ENCODE measurements at places on chromosomes 3 and 15.

GRCh38 chr3:99825004-99825640, 7.5 kb downstream of the CMSS1 start:
- H3K4me1 ChIP-seq, result peaks cover 19% of the 10 kb centered on the region
- peaks cover 6% of the 10 kb centered on the region for H3K36me3 ChIP-seq
- no peaks in the 10 kb centered on the region for H3K27me3 ChIP-seq
- no peak overlapping the region for H3K4me3 ChIP-seq
- H3K27ac ChIP-seq, result no peak overlapping the region
- no peak for DNase-seq

DNA sequence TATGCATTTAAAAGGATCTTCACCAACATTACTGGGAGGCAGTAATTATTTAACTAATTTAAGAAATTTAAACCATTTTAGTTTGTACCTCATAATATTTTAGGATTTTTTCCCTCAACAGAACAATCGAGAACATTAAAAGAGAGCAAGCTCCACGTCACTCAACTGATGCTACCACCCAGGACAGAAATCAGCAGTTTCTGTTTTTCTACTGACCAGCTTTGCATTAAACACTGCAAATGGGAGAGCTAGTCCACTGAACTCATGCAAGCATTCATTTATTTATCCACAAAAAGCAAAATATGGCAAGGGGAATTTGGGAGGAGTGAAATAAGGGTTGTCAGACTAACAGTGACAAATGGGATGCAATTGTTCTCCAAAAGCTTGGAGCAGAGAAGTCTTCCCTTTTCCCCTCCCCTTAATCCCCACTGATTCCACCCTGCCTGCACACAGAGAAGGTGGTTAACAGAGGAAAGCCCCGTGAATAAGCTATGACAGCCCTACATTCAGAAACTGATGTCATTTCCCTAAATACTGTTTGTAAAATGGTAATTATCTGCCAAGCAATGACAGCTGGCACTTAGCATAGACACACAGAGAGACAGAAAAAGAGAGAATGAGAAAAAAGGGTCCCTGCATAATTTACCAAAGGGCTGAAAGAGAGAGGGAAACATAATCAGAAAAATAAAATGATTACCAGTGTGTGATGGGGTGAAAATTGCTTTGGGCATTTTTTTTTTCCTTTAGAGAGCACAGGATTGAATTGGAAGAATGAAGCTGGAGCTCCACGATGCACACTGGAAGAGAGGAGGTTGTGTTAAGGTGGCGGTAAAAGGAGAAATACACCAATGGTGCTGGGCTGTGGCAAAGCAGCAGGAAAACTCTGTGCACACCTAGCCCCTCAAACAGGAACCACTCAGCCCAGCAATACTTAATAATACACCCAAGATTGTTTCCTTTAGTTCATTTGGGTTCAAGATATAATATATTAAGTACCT, 777.4 kb downstream of the TUSC7 start:
- H3K4me3 ChIP-seq, result no peak overlapping the region
- no peak overlapping the region for H3K27ac ChIP-seq
- H3K36me3 ChIP-seq, result no peaks in the 10 kb centered on the region
- H3K4me1 ChIP-seq, result no peaks in the 10 kb centered on the region
- no peak for DNase-seq

- H3K27ac ChIP-seq, result no peak overlapping the region
- H3K4me1 ChIP-seq, result peaks cover 10% of the 10 kb centered on the region
- DNase-seq, result no peak
- no peaks in the 10 kb centered on the region for H3K36me3 ChIP-seq
- no peak overlapping the region for H3K4me3 ChIP-seq
- H3K27me3 ChIP-seq, result peaks cover 4% of the 10 kb centered on the region
Observed at GRCh38 chr3:13143381-13144004, 70.3 kb upstream of the IQSEC1 start.

DNA sequence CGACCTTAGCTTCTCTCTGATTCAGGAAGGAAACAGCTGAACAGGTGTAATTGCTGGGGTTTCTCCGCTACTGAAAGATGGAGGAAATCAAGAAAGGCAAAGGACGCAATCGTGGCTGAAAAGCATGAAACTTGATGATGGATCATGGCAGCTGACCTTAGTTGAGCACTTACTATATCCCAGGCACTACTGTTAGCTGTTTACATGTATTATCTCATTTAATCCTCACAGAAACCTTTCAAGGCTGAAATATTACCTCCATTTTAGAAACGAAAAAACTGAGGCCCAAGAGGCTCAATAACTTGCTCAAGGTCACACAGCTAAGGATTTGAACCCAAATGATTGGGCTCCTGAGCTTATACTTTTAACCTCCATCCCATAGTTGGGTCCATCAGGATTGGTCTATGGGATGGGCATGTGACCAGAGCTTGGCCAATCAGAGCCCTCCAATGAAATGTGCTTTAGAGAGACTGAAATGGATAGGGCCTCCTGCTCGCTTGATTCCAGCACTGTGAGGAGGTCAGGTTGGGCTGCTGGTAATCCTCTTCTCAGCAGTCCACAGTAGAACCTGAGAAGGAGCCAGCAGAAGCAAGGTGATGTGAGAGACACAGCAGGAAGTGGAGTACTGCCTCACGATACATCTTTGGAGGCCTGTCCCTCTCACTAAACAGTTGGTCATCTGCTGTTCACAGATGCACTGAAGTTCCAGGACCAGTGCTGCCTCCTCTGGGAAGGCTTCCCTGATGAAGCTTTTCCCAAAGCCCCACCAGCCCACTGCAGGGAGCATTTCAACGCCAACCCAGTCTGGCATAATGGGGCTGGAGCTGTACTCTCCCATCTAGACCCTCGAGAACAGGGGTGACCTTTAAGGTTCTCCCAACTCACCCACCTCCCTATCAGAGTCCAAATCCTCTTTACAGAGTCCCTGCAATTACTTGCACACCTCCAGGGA, 10.4 kb downstream of the CLN6 start:
- H3K36me3 ChIP-seq, result peaks cover 24% of the 10 kb centered on the region
- no peak overlapping the region for H3K27ac ChIP-seq
- H3K27me3 ChIP-seq, result no peaks in the 10 kb centered on the region
- H3K4me1 ChIP-seq, result peaks cover 4% of the 10 kb centered on the region
- H3K4me3 ChIP-seq, result no peak overlapping the region
- no peak for DNase-seq

DNA sequence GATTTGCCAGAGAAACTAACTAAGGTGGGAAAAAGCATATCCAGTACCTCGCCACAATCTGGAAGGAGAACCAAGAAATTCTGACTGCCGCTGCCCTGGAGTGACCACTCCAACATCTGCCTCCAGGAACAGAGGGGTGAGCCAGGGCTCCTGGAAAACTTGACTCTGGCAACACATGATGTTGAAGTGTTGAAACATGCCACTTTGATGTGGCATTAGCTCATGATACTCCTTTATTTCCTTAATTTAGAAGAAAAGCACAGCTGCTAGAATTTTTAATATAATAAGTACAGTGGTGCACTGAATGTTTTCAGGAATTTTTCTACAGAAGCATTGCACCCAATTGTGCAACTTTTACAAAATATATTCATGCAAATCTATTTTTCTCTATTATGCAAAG, 109.9 kb upstream of the BCL6 start:
- H3K4me3 ChIP-seq, result no peak overlapping the region
- no peaks in the 10 kb centered on the region for H3K4me1 ChIP-seq
- H3K36me3 ChIP-seq, result peaks cover 6% of the 10 kb centered on the region
- H3K27me3 ChIP-seq, result no peaks in the 10 kb centered on the region
- DNase-seq, result no peak

DNA sequence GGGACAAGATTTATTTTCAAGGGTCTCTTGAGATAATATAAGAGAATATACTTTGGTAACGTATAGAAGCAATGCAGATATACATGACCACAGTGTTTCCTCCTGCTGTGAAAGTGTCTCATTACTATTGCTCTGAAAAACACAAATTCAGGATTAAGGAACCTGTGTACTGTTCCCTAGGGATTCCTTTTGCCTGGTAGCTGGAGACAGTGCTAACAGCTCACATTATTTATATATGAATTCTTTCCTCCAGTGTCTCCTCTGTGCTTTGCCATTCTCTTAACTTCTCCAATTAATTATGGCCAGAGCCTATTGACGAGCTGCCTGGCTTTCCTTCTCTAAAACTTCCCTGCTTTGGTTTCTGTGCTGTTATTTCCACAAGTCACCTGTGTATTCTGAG, 235.4 kb downstream of the OTOL1 start:
- H3K27me3 ChIP-seq, result no peaks in the 10 kb centered on the region
- H3K27ac ChIP-seq, result no peak overlapping the region
- H3K36me3 ChIP-seq, result no peaks in the 10 kb centered on the region
- DNase-seq, result no peak
- H3K4me1 ChIP-seq, result no peaks in the 10 kb centered on the region
- H3K4me3 ChIP-seq, result no peak overlapping the region

GRCh38 chr15:79957741-79958140, 13.3 kb downstream of the BCL2A1 start:
- peaks cover 4% of the 10 kb centered on the region for H3K36me3 ChIP-seq
- no peaks in the 10 kb centered on the region for H3K27me3 ChIP-seq
- no peak overlapping the region for H3K27ac ChIP-seq
- peaks cover 23% of the 10 kb centered on the region for H3K4me1 ChIP-seq

GRCh38 chr15:98085003-98085639, 124.6 kb downstream of the ARRDC4 start:
- H3K4me3 ChIP-seq, result no peak overlapping the region
- no peak overlapping the region for H3K27ac ChIP-seq
- H3K36me3 ChIP-seq, result no peaks in the 10 kb centered on the region
- H3K27me3 ChIP-seq, result no peaks in the 10 kb centered on the region
- no peaks in the 10 kb centered on the region for H3K4me1 ChIP-seq

DNA sequence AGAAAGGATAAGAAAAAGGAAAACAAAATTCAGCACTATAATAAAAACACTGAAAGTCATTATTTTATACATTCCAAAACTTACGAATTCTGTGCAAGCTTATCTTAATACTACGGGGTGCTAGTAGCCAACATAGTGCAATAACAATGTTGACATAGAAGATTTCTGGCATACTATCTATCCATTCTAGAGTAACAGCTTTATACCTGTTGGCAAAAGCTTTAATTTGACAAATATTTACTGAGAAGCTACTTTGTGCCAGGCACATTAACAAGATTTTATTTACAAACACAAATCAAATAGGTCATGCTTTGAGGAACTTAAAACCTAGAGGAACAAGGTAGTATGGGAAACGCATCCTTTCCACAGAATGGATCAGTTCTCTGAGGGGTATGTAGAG, 1.1 kb downstream of the ACKR4 start:
- peaks cover 15% of the 10 kb centered on the region for H3K36me3 ChIP-seq
- DNase-seq, result no peak
- H3K27me3 ChIP-seq, result no peaks in the 10 kb centered on the region

DNA sequence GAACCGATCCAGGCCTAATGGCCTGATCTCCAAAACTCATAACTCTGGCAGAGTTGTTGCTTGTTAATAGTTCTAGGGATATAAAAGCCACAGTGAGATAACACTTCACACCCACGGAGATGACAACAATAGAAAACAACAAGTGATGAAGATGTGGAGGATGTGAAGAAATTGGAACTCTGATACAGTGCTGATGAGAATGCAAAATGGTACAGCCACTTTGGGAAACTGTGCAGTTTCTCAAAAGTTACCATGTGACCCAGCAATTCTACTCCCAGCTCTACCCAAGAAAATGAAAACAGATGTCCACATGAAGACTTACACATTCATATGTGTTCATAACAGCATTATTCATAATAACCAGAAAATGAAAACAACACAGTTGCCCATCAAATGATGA, 3.8 kb downstream of the CMTM7 start:
- no peak for DNase-seq
- peaks cover 27% of the 10 kb centered on the region for H3K36me3 ChIP-seq
- H3K27ac ChIP-seq, result no peak overlapping the region
- H3K27me3 ChIP-seq, result no peaks in the 10 kb centered on the region
- H3K4me1 ChIP-seq, result peaks cover 72% of the 10 kb centered on the region

GRCh38 chr3:151796105-151796680, 17.7 kb upstream of the AADAC start:
- H3K27ac ChIP-seq, result no peak overlapping the region
- H3K4me3 ChIP-seq, result no peak overlapping the region
- no peak for DNase-seq

DNA sequence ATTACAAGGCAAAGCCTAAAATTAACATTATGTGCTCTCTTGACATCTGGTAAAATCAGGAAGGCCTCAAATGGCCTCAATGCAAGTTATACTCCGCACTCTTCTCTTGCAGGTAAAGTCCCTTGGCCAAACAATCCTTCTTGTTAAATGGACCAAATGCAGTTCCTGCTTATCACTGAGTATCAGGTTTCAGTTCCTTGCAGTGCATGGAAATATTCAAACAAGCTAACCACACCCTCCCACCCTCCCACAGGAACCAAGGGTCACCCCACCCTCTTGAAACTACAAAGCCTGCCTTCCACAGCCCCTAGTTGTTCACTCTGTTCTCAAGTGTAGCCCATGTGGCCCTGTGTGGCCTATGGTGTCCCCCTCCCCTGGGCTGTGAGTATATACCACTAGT, 171.9 kb upstream of the CADPS start:
- DNase-seq, result no peak
- H3K4me3 ChIP-seq, result no peak overlapping the region
- no peaks in the 10 kb centered on the region for H3K36me3 ChIP-seq
- no peaks in the 10 kb centered on the region for H3K27me3 ChIP-seq
- no peak overlapping the region for H3K27ac ChIP-seq
- no peaks in the 10 kb centered on the region for H3K4me1 ChIP-seq

- no peaks in the 10 kb centered on the region for H3K27me3 ChIP-seq
- no peak overlapping the region for H3K4me3 ChIP-seq
- no peak overlapping the region for H3K27ac ChIP-seq
- no peaks in the 10 kb centered on the region for H3K4me1 ChIP-seq
- DNase-seq, result no peak
Observed at GRCh38 chr3:116776880-116777785, 67.6 kb downstream of the TUSC7 start.

Measured in activated CD4-positive, alpha-beta memory T cell treated with anti-CD3 and anti-CD28 coated beads, Interleukin-2, amount 10 ng/mL, durations not matched to agents 7 days and 5 days (primary cell).